ENCODE measurements at places on chromosomes 12 and 14.

- DNase-seq: peak; percentile 23
Measured at GRCh38 chr14:28756884-28757570, 9.6 kb upstream of the FOXG1 start.

- DNase-seq: no peak
Measured at GRCh38 chr14:23951590-23952201, 1.9 kb upstream of the DHRS4 start.

- no peak for DNase-seq
Measured at GRCh38 chr12:92495108-92495507, 207.7 kb upstream of the PLEKHG7 start.

GRCh38 chr12:83036847-83037246 is 350.1 kb downstream of the TMTC2 start:
- no peak for DNase-seq

DNA sequence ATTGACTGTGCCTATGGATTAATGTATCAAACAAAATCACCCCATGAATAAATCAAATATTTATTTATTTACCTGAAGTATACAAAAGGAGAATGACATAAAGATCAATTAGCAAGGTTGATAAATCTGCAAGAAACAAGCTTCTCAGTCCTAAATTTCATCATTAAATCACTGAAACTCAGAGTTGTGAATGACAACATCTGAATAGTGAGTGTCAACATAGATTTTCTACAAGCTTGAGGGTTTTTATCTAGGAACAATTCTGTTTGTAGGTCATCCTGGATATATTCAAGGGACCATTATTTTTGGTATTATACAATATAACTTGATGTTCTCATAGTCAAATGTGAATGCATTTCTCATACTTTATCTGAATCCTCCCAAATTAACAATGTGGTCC is 17.4 kb upstream of the KLRF1 start:
- peak; percentile 19 for DNase-seq

- peak; percentile 65 for DNase-seq
Measured at GRCh38 chr14:21255385-21256101, 13.7 kb downstream of the HNRNPC start.

- no peak for DNase-seq
Measured at GRCh38 chr14:92590176-92590575, 76.6 kb downstream of the RIN3 start.

DNA sequence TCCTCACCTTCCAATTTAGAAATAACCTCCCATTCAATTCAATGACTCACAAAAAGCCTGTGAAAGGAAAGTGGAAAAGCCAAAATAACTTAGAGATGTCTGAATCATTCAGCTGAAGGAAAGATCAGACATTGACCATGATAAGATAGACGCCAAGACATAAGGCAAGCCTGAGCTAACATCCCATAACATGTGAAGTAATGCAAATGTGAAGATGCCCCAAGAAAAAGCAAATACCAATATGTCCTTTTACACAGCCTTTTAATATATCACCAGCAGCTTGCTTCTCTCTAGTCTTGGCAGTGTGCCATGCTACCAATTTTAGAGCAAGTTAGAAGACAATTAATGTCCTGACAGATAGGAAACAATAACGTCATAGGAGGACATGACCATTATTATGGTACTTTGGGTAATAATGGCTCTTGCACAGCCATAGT is 2.4 kb upstream of the NUMB start:
- no peak for DNase-seq

- DNase-seq: peak; percentile 61
Measured at GRCh38 chr12:57476162-57476992, 3.3 kb downstream of the ARHGAP9 start.

DNA sequence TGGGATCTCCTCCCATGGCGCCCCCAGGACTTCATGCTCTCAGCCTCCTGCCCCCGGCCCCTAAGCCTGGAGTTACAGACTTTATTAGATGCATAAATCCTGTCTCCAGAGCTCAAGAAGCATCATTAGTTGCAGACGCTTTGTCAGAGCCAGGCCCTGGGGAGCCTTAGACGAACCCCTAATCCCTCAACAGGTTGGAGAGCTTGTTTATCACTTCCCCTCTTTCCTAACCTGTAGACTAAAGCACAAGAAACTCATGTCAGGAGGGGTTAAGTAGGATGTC is 260 bp upstream of the NPFF start:
- no peak for DNase-seq

DNA sequence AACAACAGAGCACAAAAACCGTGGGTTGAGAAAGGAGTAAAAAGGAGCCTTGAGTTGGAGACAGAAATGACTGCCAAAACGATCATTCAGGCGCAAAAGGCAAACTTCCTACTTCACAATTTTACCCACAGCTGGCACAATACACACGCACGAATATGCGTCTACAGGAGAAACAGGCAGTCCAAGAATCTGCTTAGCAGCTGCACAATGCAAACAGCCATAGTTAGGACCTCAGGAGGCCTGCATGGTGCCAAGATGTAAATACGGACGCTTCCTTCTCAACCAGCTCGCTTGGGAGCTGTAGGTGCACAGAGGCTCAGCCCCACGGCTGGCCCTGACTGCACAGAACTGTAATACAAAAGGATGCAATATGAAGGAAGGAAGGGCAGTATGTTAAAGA is 250.1 kb upstream of the CAND1 start:
- no peak for DNase-seq

GRCh38 chr12:56104815-56105608 is 653 bp downstream of the PA2G4 start:
- DNase-seq: no peak

GRCh38 chr14:52265253-52265652 is 2.2 kb upstream of the PTGDR start:
- DNase-seq: no peak

- no peak for DNase-seq
Measured at GRCh38 chr12:9325471-9325870, 117.3 kb upstream of the PZP start.

DNA sequence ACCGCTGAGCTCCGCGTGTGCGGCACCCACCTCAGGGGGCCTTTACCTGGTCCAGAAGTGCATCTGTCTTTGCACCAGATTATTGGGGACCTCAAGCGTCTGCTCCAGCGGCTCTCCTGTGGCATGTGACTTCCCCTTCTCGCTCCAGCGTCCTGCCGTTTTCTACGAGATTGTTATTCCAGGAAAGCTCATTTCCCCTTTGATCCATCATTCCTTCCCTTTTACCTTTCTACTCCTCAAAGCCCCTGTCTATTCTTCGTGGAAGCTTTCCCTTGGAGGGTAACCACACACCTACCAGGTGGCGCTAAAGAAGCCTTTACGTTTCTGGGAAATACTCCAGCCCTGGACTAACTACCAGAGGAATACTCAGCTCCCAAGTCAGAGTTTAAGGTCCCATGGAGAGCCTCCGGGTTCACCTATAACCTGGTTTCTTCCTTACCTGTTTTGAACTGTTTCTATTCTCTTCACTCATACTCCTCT is 1.5 kb downstream of the FKBP4 start:
- DNase-seq: no peak

GRCh38 chr12:4892418-4892817 is 17.3 kb upstream of the KCNA1 start:
- DNase-seq: no peak

GRCh38 chr14:71566276-71566675 is 366.0 kb upstream of the RGS6 start:
- DNase-seq: peak; percentile 29

DNA sequence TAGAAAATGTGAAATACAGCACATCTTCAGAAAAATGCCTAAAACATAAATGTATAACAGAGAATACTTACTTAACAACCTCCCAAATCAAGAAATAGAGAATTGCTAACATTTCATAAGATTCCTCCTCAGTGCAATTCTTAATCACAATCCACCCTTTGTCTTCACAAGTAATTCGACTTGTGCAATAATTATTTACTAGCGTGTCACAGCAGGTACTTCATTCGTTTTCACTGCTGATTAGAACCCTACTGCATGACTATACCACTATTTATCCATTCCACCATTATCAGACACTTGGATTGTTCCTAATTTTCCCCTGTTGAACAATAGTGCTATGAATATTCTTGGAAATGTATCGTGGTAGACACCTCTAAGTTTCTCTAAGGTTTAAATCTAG is 64.9 kb upstream of the BBS10 start:
- DNase-seq: no peak

GRCh38 chr14:71610149-71610548 is 322.1 kb upstream of the RGS6 start:
- DNase-seq: no peak

GRCh38 chr12:79886917-79887519 is 47.9 kb downstream of the PPP1R12A start:
- peak; percentile 61 for DNase-seq

DNA sequence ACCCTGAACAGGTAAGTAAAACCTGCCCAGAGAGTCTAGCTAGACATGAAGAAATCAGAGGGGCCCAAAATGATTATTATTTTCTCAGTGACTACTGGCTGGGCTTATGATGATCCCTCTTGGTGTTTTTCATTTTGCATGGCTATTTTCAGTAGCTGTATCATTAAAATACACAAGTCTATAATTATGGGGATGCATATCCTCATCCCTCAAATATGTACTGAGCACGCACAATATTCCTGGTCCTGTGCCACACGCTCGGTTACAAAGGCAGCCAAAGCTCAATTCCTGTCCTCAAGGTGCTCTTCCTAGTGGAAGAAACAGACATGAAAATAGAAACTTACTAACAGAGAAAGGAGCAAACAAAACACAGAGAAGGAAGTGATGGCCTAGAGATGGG is 180.0 kb downstream of the DAD1 start:
- DNase-seq: no peak

GRCh38 chr12:111792155-111792855 is 25.6 kb downstream of the ALDH2 start:
- DNase-seq: no peak

DNA sequence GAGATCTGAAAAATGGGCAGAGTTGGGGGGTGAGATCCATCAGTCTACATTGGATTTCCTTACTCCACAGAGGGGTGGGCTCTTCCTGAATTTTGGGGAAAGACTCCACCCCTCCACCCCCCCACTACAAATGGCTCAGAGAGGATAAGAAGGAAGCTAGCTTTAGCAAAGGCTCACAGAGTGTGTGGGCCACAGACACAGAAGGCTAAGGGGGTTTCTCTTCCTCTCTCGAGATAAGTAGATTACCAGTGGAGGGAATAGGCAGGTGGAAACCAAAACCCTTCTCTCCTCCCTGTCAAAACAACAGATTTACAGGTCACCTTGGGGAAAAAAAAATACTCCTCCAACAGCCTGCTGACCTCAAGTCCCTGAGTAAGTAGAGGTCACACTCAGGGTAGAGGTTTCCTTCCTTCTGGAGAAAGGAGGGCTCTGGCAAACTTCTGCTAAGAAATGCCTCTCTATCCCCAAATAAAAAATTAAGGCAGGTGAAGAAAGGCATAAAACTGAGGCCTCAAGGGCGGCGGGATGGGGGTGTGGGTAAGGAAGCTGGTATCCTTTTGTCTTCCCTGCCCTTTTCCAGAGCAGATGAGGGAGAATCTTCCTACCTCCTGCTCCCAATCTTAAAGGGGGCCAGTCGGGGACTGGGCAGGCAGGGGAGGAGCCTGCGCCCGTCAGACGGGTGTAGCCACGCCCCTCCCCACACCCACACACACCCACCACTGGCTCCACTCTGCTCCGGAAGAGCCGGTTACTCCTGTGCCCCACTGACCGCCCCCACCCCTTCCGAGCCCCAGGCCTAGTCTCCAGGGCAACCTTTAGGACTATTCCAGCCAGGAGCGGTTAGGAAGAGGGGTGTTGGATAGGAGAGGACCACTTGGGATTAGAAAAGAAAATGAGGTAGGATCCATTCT is 1.9 kb upstream of the BAZ2A start:
- peak; percentile 58 for DNase-seq

DNA sequence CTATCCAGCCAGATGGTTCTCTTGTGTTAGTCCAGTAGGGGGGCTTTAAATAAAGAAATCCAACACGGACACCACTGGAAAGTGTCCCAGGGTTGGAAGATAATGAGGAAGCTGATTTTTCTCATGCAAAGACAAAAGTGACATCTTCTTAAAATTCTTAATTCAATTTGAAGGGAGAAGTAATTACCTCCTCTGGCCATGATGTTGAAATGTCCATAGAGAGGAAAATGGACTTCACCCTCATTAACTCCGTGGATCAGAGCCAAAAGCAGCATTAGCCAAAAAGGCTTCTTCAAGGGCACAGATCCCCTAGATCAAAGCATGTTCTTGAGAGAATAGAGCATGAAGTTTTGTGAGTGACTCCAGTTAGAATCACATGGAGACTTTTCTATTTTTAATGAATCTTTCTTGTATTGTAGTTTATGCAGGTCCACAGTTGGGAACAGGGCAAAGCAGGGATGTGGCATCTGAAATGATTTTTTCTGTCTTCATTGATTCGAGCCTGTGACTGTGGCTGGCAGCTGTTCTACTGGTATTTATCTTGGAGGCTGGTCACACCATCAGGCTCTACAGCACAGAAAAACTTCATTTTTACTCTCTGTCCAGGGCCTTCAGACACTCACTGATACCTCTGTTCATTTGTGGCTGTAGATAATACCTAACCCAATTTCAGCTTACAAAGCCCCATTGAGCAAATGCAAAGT is 1002.5 kb downstream of the AACS start:
- no peak for DNase-seq

DNA sequence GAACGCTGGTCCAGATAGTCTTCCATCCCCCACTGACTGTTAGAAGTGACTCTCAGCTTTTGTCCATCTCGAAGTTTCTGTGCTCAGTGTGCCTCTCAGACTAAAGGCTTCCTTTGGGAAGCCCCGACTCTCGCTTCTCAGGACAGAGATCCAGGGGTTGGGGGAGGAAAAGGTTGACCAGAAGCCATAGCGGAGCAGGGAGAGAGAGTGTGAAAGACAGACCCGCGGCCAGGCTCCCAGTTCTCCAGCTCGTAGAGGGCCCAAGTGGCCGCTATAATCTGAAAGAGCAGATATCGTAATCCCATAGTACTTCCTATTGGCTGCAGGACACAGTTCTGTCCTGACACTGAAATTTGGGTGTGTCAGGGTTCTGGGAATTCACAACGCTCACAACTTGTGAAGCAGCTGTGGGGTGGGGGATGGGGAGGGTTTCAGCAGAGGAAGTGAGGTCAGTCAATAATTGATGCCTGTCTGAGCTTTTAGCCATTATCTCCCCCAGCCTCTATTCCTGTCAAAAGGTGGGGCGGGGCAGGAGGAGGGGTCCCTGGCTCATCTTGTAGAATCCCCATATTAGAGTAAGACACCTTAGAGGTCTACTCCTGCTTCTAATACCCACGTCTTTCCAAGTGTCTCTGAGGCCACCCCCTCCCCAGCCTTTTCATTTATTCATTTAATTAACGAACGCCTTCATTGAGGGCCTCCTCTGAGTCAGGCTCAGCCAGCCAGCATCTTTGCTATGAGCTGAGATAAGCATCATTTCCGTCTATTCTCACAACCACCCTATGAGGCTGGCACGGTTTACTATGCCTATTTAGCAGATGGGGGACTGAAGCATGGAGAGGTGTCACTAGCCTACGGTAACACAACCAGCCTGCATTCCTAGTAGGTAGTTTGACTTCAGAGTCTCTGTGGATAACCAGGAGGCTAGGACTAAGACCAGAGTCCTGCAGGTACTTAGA is 1.6 kb upstream of the ACVRL1 start:
- DNase-seq: peak; percentile 71

DNA sequence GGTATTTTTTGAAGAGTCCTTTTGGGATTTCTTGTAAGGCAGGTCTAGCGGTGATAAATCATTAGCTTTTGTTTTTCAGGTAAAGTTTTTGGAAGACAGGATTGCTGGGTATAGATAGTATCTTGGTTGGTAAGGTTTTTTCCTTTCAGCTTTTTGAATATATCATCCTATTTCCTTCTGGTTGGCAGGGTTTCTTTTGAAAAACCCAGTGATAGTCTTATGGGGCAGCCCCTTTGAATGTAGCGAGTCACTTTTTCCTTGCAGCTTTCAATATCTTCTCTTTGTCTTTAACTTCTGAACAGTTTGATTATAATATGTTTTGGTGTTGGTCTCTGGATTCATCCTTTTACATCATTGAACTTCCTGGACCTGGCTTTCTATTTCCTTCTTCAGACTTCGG is 20.2 kb downstream of the TMX1 start:
- DNase-seq: no peak
